DMS53 (cell line): ENCODE measurements at places on chromosomes 5 and 9.

- DNase-seq, result no peak
These were observed 59.4 kb upstream of the TNFSF8 start for GRCh38 chr9:114989600-114990410.

DNA sequence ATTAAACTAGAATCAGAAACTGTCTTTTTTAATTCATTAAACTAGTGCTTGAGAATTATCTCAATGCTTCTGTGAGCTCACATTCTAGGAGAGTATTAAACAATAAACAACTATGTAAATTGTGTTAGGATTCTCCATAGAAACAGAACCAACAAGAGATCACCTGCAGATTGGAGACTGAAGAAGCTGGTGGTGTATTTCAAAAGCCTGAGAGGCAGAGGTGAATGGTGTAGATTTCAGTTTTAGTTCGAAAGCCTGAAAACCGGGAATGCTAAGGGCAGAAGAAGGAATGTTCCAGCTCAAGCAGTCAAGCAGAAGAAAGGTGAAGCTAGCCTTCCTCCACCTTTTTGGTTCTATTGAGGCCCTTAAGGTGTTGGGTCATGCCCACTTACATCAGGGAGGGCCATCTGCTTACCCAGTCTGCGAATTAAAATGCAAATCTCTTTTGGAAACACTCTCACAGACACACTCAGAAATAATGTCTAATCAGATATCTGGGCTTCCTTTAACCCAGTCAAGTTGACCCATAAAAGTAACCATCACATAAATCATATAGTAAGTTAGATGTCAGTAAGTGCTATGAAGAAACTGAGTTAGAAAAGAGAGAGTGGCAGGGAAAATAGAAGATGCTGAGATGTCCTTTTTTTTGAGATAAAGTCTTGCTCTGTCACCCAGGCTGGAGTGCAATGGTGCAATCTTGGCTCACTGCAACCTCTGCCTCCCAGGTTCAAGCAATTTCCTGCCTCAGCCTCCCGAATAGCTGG lies 291.5 kb downstream of the ARRDC3 start:
- no peak for DNase-seq

GRCh38 chr9:89219637-89220036 lies 41.0 kb upstream of the SHC3 start:
- no peak for DNase-seq

DNA sequence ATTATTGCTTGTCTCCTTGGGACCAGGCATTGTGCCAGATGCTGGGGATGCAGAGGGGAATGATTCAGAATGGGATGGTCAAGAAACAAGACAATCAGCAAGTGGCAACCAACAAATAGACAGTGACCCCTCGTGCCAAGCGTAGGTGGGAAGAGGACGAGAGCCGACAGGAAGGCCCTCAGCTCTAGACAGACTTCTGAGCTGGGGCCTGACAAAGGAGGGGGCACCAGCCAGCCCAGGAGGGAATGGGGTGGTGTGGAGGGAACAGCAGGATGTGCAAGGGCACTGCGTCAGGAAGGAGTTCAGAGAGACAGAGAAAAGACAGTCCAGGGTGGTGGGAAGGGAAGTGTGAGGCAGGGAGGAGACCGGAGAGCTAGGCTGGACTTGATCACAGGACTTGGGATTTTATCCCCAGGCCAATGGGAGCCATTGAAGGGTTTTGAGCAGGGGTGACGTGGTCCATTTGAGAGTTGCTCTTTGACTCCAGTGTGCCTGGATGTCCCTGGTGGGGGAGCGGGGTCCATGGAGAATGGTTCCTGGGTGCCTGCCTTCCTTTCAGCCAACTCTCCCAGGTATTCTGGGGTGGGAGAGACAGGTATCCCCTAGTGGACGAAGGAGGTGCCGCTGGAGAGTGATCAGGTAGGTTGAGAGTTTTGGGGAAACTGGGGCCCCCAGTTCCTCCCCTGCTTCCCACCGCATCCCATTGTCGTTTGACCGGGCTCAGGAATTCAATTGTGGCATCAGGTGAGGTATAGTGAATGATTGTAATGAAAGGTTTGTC lies 79.3 kb upstream of the ZNF618 start:
- no peak for DNase-seq

DNA sequence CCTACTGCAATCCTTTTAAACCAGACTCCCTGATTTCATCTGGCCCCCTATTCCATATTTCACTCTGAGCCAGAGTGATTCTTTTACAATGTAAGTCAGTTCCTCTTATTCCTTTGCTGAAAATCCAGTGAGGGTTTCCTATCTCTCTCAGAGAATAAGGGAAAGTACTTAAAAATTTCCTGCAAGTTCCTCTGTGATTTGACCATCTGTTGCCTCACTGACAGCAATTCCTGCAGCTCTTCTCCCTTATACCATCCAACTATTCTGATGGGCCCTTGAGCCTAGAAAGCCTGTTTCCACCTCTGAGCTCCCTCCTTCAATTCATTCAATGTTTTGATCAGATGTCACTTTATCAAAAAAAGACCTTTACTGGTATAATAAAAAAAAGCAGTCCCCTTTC lies 317.1 kb upstream of the CCNH start:
- DNase-seq, result no peak

DNA sequence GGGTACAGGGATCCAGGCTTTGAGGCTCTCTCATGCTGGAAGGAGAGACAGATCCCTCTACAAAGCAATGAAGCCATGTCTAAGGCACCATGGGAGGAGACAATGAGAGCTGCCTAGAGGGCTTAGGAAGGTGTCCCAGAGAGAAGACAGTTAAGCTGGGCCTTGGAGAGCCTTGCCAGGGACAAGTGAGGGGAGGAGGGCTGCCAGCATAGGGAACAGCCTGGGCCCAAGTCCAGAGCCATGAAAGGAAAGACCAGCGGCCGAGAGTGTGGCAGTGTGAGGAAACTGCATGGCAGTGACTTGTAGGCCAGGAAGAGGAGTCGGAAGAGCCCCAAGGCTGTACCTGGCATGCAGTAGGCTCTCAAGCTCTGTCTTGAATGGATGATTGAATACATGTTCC lies 88.5 kb downstream of the PSD2 start:
- DNase-seq, result no peak

DNA sequence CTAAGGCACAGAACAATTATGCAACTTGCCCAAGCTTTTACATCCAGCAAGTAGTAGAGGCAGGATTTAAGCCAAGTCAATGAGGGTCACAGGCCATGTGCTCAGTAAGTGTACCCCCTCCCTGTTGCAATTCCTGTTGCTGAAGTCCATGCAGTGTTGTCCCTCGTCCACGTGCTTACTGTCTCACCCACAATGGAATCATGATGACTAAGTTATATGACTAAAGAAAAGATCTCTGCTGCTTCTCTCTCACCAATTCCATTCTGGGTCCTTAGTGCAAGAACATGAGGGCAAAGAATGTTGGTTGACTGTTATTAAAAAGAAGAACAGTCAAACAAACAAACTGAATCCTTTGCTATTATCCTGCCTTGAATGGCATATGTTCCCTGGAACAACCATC lies 233.6 kb upstream of the SLC24A2 start:
- no peak for DNase-seq

DNA sequence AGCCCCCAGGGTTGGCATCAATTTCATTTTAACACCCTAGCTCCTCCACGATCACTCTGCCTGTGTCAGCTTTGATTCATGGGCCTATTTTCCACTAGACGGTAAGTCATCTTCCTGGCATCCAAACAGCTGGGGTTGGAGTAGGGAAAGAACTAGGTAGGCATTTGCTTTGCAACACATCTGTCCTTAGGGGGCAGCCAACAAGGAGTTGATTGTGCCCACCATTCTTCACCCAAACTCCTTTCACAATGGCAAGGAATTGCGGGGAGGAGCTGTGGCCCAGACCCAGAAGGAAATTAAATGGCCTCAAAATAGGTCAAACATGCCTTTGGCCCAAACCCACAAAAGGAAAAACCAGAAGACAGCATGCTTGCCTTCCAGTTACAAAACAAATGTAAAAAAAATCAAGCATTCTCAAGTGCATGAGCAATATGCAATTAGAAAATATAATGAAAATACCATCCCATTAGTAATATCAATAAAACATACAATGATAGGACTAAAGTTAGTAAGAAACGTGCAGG lies 71.8 kb downstream of the NRG2 start:
- no peak for DNase-seq
